ENCODE measurements at places on chromosomes 1 and 21. TPM values are rescaled to one million over a fixed set of nuclear protein-coding genes. Genes with fewer than 3 reads are reported as not detected.

- no peak for DNase-seq
Observed at GRCh38 chr1:236502972-236503639, 20.7 kb upstream of the LGALS8 start.

GRCh38 chr1:187517546-187517945 is 688.8 kb downstream of the PLA2G4A start:
- DNase-seq: no peak

DNA sequence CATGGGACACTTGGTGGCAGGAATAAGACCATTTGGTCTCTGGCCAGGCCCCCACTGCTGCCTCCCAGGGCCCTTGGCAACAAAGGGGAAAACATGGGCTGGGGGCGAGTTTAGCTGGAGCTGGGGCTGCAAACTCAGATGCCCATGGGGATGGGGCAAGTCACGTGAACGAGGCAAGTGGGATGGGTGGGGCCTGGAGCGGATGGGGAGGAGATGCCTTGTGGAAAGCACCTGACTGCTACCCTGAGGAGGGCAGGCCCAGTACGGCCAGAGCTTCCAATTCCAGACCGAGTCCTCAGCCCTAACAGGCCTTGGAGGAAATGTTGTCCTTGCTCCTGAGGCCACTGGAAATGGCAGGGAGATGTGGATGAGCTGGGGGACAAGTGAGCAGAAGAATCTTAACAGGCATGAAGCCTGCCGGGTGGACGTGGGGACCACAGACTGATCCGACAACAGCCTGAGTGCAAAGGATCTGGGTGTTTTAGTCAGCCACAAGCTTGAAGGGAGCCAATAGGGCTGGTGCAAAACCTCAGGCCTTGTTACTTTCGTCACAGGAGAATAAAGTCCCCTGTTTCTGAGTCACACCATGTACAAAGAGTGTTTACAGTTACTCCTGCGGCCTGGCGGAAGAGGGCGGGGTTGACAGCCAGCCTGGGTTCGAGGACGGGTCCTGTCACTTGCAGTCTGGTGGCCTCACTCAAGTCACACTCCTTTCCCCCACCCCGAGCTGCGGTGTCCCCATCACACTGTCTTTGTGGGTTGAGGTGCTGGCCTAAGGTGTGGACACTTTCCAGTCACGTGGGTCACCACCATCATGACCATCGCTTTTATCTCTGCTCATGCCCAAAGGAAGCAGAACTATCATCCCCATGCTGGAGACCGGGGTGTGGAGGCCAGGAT is 19.1 kb downstream of the RUNX3 start:
- no peak for DNase-seq

The MMP23B gene
- total RNA-seq: 3.2 TPM

- DNase-seq: no peak
Observed at GRCh38 chr1:55894521-55894920, 679.4 kb upstream of the USP24 start.

DNA sequence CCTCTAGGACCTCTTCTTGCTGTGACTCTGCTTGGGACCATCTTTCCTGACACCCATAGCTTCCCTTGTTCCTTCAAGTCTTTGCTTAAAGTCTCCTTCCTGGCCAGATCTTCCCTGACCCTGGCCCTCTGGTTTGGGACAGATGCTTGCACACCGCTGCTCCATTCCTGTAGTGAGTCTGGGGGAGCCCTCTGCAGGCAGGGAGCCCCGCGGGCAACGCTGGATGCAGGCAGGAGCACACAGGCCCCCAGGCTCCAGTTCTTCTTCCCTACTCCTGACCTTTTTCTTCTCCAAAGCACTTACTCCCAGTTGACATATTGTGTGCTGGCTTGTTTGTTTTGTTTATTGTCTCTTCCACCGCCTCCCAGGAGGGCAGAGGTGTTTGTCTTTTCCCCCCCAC is 413.4 kb downstream of the CAMTA1 start:
- DNase-seq: no peak

DNA sequence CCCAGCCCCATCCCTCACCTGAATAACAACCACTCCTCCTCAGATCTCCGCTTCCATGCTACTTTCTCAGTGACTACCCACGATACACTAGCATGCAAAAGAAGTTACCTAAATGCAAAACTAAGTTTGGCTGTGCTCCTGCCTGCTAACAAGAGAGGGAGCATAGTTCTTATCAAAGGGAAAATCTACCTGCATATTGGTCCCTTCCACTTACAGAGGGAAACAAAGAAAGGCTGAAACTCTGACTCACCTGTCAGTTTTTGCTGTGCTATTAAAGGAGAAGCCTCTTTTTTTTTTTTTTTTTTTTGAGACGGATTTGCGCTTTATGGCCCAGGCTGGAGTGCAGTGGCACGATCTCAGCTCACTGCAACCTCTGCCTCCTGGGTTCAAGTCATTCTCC is 43.8 kb upstream of the RAVER2 start:
- DNase-seq: no peak

GRCh38 chr1:101506541-101507164 is 269.8 kb downstream of the S1PR1 start:
- peak; percentile 22 for DNase-seq

DNA sequence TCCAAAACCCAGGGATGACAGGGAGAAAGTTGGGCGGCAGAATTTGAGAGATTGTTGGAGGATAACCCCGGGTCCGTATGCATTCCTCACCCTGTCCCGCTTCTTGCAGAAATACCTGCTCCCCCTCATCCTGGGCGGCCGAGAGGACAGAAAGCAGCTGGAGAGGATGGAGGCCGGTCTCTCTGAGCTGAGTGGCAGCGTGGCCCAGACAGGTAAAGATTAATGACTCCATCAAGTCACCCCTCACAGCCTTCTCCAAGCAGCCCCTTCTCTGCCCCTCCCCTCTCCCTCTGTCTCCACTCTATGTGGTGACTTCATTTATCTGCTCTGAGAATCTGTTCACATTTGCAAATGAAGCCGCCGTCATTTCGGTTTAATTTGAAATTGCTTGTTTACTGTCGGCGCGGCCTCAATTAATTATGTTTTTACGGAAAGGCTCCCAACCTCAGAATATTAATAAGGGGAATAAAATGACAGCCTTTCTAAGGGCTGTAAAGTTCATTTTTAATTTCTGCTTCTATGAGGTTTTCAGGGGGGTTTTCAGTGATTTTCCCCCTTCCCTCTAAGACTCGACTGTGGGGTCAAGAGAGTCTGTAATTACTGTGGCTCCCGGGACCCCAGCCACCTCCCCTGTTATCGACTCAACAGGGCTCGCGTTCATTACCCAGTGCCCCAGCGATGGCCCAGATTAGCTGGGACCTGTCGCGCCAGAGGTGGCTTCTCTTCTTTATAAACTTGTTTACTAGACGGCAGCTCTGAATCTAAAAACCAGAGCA is 148.3 kb downstream of the PEX14 start:
- no peak for DNase-seq

- DNase-seq: no peak
Observed at GRCh38 chr1:63898428-63899196, 124.8 kb downstream of the ROR1 start.

The EXTL1 gene
- not detected for total RNA-seq

- no peak for DNase-seq
Observed at GRCh38 chr21:34105947-34106541, 32.7 kb downstream of the MRPS6 start.

DNA sequence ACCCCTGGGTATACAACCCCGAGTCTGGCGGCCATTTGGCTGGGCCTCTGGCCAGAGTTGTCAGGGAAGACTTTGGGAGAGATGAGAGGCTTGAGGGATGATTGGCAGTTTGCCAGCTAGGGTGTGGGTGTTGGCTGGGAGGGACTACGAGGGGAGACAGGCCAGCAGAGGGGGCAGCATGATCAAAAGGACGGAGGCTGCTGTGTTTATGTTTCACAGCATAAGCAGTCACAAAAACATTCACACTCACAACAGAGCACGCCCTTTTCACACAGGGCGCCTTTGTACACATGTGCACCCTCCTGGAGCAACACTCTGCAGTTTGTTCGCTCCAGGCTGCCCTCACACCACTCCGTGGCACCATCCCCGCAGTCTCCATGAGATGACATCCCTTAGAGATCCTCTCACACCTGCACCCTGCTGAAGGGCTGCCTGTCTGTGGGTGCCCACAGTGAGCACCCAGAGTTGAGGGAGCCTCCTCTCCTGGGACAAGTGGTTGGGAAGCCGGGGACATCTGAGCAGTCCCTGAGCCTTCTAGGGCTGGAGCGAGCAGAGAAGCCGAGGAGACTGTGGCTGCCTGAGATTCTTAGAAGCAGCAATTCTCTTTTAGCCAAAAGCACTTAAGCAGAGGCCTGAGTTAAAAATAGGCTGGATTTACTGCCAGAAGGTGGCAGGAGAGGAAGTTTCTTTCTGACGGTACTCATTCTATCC is 15.4 kb downstream of the EFNA3 start:
- DNase-seq: no peak

GRCh38 chr1:200355801-200356200 is 54.0 kb downstream of the ZNF281 start:
- no peak for DNase-seq

DNA sequence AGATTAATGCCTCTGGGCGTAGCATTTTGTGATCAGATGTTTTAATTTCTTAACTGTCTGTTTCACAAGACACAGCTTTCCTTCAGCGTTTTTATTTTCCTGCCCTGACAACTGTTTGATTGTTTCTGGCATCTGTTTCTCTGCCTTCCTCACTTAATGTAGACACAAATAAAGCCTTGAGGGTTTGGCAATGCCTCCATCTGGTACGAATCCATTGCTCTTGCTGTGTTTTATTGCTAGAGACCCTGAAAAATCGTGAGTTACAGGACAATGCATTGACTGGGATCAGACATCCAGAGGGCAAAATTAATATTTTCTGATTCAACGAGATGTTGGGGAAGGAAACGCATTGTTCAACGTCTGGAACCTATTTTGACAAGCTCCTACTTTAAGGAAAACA is 363.5 kb downstream of the MRPL39 start:
- no peak for DNase-seq

The SPSB1 gene
- total RNA-seq: 66.0 TPM

The OR2L2 gene
- total RNA-seq: not detected

GRCh38 chr1:180482425-180483275 is 19.7 kb downstream of the ACBD6 start:
- DNase-seq: peak; percentile 57

DNA sequence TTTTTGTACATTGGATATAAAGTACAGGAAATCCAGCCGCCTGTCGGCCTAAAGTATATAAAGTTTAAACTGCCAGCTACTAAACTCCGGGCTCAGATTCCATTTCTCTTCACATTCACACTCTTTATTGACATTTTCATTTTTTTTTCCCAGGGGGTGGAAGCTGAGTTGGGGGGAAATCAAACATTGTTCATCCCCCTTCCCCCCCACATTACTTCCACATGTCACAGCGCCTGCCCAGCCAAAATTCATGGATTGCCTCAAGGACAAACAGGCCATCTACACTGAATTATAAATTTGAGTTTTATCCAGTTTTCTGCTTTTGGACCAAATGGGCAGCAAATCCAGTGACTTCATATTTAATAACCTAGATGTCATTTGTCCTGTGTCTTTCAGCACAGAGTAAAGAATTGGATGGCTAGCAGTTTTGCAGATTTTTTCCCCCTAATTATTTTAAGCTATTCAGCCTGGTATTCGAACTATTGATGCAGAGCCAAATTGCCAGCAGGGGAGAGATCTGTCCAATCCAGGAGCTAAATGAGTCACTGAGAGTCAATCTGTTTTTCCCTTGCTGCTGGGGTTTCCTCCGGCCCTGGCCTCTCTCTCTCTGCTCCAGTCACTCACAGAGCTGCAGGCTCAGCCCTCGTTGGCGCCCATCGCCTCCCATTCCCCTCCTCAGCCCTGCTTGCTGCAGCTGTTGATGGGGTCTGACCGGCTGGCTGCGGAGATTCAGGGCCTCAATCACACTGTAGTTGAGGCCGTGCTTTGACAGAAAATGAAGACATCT is 98.0 kb downstream of the LMO4 start:
- DNase-seq: no peak

DNA sequence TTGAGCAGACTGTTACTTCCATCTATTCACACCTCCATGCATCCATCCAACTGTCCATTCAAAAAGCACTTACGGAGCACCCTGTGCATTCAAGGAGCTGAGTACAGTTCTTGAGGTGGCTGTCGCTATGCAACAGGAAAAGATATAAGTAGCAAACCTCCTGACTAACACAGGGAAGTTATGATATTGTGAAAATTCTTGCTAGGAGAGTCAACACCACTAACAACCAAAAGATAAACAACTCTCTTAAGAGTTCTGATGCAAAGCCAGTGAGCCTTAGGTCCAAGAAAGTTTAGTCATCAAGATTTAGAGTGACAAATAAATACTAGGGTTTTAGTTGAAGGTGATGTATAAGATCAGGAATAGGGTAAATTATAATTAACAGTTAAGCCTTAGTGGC is 44.5 kb upstream of the TRIM45 start:
- no peak for DNase-seq

DNA sequence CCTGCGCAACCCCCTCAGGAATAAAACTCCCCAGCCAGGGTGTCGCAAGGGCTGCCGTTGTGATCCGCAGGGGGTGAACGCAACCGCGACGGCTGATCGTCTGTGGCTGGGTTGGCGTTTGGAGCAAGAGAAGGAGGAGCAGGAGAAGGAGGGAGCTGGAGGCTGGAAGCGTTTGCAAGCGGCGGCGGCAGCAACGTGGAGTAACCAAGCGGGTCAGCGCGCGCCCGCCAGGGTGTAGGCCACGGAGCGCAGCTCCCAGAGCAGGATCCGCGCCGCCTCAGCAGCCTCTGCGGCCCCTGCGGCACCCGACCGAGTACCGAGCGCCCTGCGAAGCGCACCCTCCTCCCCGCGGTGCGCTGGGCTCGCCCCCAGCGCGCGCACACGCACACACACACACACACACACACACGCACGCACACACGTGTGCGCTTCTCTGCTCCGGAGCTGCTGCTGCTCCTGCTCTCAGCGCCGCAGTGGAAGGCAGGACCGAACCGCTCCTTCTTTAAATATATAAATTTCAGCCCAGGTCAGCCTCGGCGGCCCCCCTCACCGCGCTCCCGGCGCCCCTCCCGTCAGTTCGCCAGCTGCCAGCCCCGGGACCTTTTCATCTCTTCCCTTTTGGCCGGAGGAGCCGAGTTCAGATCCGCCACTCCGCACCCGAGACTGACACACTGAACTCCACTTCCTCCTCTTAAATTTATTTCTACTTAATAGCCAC is 696 bp downstream of the TGFB2 start:
- no peak for DNase-seq

- DNase-seq: no peak
Observed at GRCh38 chr21:32611471-32611997, 643 bp downstream of the CFAP298 start.

DNA sequence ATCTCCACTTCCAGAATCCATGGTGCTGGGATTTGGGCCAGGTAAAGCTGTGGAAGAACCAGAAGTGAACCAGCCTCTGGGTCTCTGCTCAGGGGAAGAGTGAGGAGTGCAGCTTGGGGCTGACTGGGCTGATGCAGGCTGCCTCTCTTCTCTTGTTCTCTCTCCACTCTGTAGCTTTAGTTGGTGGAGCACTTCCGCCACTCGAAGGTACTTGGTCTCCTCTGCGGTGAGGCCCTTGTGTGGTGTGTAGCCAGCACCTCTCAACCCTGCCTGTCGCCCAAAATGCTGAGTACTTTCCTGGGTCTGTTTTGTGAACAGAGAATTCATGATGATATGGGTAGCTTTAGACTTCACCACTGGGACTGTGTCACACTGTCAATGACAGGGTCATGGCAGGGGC is 63.2 kb downstream of the URB2 start:
- DNase-seq: no peak

Measured in glomerular endothelial cell (primary cell).